ENCODE measurements at places on chromosomes 12 and 14. TPM values are rescaled to one million over a fixed set of nuclear protein-coding genes. Genes with fewer than 3 reads are reported as not detected.

The RPGRIP1 gene
- not detected for total RNA-seq

The CIROP gene
- total RNA-seq: not detected

The GPR135 gene
- total RNA-seq: 0.29 TPM

The MYO1H gene
- total RNA-seq: not detected

The PLCZ1 gene
- total RNA-seq: not detected

The CAPRIN2 gene
- total RNA-seq: 34.4 TPM

The PIANP gene
- not detected for total RNA-seq

The DNAH10 gene
- under 0.01 TPM for total RNA-seq

The MAGOHB gene
- 20.9 TPM for total RNA-seq

The EML5 gene
- under 0.01 TPM for total RNA-seq

The HOXC13 gene
- total RNA-seq: not detected

The ZDHHC22 gene
- not detected for total RNA-seq

The SLCO1B3 gene
- not detected for total RNA-seq

The XRCC3 gene
- total RNA-seq: 17.9 TPM

The ZBTB25 gene
- total RNA-seq: 3.2 TPM

The FOXA1 gene
- total RNA-seq: not detected

The HVCN1 gene
- total RNA-seq: 21.3 TPM

The TMEM179 gene
- total RNA-seq: not detected

The SYNDIG1L gene
- not detected for total RNA-seq

The RAPGEF3 gene
- total RNA-seq: 4.3 TPM

The CLEC9A gene
- total RNA-seq: not detected

The FAM181A gene
- not detected for total RNA-seq

The ZNF410 gene
- 54.5 TPM for total RNA-seq

The SLC10A1 gene
- total RNA-seq: not detected

The HCAR3 gene
- total RNA-seq: not detected

The OVCH1 gene
- not detected for total RNA-seq

The CDCA3 gene
- total RNA-seq: 36.3 TPM

The ORMDL2 gene
- 36.2 TPM for total RNA-seq

The ZNF385A gene
- 17.9 TPM for total RNA-seq

The ZFHX2 gene
- total RNA-seq: 1.9 TPM

The ENO2 gene
- total RNA-seq: 8.9 TPM

The LTBR gene
- total RNA-seq: 189 TPM

The CCNK gene
- 9.5 TPM for total RNA-seq
